ENCODE measurements at places on chromosomes 4 and X.

- no peak for DNase-seq
These were observed 446.2 kb downstream of the KCTD8 start for GRCh38 chr4:44002368-44002767.

DNA sequence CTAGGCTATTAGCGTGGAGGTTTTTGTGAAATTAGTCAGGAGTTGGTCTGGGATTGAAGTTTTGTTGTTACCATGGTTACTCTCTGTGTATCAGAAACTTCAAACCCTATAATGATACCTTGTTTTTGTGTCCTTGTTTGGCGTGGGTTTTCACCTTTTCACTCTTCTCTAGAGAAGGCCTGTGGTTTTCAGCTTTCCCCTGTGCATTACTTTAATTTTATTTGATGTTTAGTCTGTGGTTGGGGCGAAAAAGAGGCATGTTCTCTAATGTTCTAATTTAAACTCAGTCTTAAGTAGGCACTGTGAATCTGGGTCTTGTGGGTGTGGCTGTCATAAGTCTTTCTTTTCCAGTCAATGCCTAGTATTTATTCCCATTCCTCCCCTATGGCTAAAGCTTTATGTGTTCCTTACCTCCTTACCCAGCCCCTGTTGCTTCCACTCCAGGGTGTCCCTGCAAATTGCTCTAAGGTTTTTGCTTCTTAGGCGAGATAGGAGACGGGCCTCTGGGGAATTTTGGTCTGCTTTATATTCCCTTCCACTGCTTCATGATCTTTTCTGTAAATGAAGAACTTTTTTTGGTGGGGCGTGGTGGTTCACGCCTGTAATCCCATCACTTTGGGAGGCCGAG is 326.3 kb upstream of the ZCCHC13 start:
- DNase-seq, result no peak

DNA sequence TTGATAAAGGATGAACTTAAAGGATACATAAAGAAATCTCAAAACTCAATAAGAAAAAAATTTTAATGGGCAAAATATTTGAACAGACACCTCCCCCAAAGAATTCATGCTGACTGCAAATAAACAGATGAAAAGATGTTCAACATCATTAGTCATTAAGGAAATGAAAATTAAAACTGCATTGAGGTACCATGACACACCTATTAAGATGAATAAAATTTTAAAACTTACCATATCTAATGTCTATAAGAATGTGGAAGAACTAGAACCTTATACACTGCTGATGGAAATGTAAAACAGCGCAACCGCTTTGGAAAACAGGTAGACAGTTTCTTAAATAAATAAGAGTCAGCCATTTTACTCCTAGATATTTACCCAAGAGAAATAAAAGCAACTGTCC is 266.8 kb upstream of the TET2 start:
- DNase-seq, result no peak

GRCh38 chr4:165656399-165656798 is 216.6 kb upstream of the TLL1 start:
- no peak for DNase-seq

GRCh38 chrX:110114260-110114776 is 111.4 kb downstream of the TMEM164 start:
- DNase-seq, result no peak

- DNase-seq, result no peak
These were observed 78.1 kb downstream of the ASB9 start for GRCh38 chrX:15191830-15192229.

Data from HCEC 1CT (cell line).